GM23338 (cell line): ENCODE measurements at places on chromosomes 7 and 10. TPM values are rescaled to one million over a fixed set of nuclear protein-coding genes. Genes with fewer than 3 reads are reported as not detected.
A peak's percentile ranks its signal among the peaks of the same experiment; 100 is the strongest.

DNA sequence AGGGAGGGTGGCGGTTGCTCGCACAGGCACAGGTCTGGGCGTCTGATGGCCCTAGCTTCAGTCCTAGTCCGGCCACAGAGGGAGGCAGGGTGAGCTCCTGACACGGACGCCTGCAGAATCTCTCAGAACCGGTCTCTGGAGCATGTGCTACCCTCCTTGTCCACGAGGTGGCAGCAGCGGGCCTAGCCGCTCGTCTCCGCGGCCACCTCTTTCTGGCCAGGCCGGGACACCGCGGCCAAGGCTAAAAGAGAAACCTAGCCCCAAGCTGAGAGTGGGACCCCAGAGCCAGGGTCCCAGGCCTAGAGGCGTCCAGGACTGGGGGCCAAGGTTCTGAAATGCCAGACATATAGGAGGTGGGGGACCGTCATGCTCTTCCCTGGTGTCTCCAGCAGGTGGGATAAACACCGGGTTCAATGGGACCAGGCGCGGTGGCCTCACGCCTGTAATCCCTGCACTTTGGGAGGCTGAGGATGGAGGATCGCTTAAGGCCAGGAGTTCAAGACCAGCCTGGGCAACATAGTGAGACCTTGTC lies 3.2 kb upstream of the LAT2 start:
- H3K27me3 ChIP-seq, result no peaks in the 10 kb centered on the region
- peak; percentile 89 for DNase-seq
- no peak overlapping the region for H3K4me3 ChIP-seq
- H3K36me3 ChIP-seq, result no peaks in the 10 kb centered on the region

DNA sequence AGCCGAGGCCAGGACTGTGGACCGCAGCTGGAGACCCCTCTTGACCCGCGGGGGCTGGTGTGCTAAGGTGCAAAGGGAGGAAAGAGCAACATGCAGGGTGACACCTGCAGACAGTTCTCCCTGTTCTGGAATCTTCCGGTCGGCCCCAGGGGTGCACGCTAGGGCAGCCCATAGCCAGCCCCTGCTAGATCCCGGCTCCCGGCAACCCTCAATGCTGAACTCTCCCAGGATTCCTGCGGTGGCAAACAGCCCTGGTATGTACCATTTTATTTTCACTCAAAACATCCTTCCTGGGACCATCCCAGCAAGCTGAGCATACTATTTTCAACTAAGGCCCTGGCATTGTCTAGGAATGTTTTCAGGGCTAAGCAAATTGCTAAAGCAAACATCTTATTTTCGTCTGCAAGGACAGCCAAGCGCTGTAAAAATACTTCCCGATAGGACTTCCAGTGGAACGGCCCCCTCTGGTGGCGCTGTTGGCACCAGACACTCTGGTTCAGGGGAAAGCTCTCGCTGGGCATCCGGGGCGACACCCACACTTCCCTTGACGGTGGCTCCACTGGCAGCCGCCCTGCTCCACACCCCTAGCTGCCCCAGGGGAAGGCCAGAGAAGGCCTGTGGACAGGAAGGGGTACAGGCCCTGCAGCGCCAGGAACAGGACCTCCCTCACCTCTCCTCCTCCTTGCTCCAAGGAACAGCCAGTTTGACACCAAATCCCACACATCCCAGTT lies 99.4 kb downstream of the CTBP2 start:
- peak; percentile 87 for DNase-seq
- H3K36me3 ChIP-seq, result no peaks in the 10 kb centered on the region
- no peak overlapping the region for H3K4me3 ChIP-seq
- no peaks in the 10 kb centered on the region for H3K27me3 ChIP-seq
- peak overlapping the region; percentile 67; the same call in 1 of the 2 replicates for H3K27ac ChIP-seq

- no peak overlapping the region for H3K27ac ChIP-seq
- peak overlapping the region; percentile 87 for H3K4me3 ChIP-seq
- no peak for DNase-seq
- peaks cover 10% of the 10 kb centered on the region for H3K27me3 ChIP-seq
- no peaks in the 10 kb centered on the region for H3K36me3 ChIP-seq
These were observed 216.5 kb upstream of the MKLN1 start for GRCh38 chr7:131111081-131111576.

DNA sequence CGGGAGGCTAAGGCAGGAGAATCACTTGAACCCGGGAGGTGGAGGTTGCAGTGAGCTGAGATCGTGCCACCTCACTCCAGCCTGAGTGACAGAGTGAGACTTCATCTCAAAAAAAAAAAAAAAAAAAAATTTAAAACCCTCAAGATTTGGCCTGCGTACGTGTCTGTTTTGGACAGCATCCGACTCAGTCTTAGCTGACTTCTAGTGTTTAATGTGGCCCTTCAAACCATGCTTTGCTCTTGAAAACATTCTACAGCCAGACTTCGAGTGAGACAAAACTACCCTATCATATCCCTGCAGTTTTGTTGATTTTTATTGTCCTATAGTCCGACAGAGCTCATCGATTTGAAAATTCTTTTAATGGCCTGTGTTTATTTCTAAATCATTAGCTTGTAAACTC lies 227.1 kb upstream of the SH2B2 start:
- no peak overlapping the region for H3K4me3 ChIP-seq
- H3K36me3 ChIP-seq, result no peaks in the 10 kb centered on the region
- H3K27me3 ChIP-seq, result no peaks in the 10 kb centered on the region
- H3K4me1 ChIP-seq, result peaks cover 4% of the 10 kb centered on the region; the same call in 1 of the 2 replicates
- no peak overlapping the region for H3K27ac ChIP-seq

- H3K27me3 ChIP-seq, result no peaks in the 10 kb centered on the region
- H3K27ac ChIP-seq, result no peak overlapping the region
- no peaks in the 10 kb centered on the region for H3K4me1 ChIP-seq
- no peaks in the 10 kb centered on the region; the same call in 1 of the 2 replicates for H3K36me3 ChIP-seq
- H3K4me3 ChIP-seq, result no peak overlapping the region
These were observed 158.0 kb upstream of the NPVF start for GRCh38 chr7:25386311-25386744.

DNA sequence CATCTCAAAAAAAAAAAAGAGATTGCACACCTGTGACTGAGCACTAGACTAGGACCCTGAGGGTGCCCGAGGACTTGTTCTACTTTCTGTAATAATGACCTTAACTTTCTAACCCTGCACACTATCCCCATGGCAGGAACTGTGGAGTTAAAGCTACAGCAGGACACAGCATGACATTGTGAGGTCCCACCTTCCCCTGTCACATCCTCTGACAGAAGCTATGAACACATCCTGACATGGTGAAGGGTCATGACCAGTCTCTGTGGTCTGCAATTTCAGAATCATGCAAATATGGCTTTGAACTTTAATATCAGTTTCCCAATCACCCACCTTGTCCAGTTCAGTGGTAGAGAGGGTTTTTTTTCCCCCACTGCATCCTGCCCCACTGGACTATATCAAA lies 18.5 kb upstream of the SAR1A start:
- H3K4me1 ChIP-seq, result no peaks in the 10 kb centered on the region
- DNase-seq, result no peak
- H3K27ac ChIP-seq, result no peak overlapping the region

DNA sequence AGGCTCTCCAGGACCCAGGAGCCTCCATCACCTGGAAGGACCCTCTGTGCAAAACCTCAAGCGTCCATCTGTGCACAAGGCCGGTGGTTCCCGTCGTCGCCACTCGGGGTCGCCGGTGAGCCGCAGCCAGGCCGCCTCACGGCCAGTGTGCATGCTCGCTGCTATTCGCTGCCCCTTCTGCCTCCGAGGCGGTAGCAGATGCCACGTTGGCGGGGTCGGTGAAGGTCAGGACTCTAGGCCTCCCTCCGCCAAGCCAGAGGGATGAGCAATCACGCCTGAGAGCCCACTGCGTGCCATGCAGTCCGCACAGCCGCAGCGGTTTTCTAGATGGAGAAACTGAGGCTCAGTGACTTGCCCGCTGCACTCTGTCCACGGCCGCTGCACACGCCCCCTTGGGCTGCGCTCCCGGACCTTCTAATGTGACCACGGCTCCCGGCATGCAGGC lies 5.7 kb downstream of the UPK3B start:
- H3K27me3 ChIP-seq, result no peaks in the 10 kb centered on the region
- no peak overlapping the region for H3K4me3 ChIP-seq
- no peak overlapping the region for H3K27ac ChIP-seq
- H3K36me3 ChIP-seq, result no peaks in the 10 kb centered on the region
- H3K4me1 ChIP-seq, result no peaks in the 10 kb centered on the region
- peak; percentile 58 for DNase-seq

DNA sequence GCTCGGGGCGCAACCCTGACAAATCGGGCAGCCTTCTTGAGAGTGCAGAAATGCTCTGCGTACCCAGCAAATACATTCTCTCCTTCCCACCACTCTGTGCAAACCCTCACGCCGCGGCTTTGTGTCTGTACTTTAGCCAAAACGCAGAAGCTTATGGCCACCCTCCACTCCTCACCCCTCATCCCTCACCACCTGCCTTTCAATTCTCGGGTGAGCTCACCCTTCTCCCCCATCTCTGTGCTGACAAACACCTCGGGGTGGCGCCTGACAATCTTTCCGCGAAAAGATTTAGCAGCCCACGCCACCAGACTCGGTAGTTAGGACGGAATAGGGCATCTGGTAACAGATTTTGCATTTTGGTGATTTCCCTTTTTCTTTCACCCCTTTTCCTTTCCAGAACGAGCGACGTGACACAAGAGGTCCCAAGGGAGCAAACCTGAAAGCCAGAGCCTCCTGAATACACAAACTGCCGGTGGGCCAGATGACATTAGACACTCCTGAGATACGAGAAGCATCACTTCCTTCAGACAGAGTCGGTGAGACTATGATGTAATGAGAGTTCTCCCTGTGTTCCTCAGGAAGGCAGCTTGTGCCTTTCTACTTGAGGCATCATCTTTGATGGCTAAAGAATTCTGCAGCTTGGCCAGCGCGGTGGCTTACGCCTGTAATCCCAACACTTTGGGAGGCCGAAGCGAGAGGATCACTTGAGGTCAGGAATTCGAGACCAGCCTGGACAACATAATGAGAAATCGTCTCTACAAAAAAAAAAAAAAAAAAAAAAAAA lies 671 bp upstream of the ATAD1 start:
- H3K27me3 ChIP-seq, result no peaks in the 10 kb centered on the region
- no peaks in the 10 kb centered on the region for H3K36me3 ChIP-seq
- H3K4me3 ChIP-seq, result peak overlapping the region; percentile 86
- peaks cover 11% of the 10 kb centered on the region; the same call in 1 of the 2 replicates for H3K4me1 ChIP-seq

- no peaks in the 10 kb centered on the region for H3K4me1 ChIP-seq
- no peak for DNase-seq
- H3K27ac ChIP-seq, result no peak overlapping the region
- H3K36me3 ChIP-seq, result no peaks in the 10 kb centered on the region
- no peak overlapping the region for H3K4me3 ChIP-seq
These were observed 18.2 kb upstream of the TARP start for GRCh38 chr7:38291650-38292049.

- no peaks in the 10 kb centered on the region for H3K36me3 ChIP-seq
- no peak overlapping the region for H3K4me3 ChIP-seq
- no peak for DNase-seq
These were observed 165.5 kb downstream of the CPED1 start for GRCh38 chr7:121153995-121154394.

DNA sequence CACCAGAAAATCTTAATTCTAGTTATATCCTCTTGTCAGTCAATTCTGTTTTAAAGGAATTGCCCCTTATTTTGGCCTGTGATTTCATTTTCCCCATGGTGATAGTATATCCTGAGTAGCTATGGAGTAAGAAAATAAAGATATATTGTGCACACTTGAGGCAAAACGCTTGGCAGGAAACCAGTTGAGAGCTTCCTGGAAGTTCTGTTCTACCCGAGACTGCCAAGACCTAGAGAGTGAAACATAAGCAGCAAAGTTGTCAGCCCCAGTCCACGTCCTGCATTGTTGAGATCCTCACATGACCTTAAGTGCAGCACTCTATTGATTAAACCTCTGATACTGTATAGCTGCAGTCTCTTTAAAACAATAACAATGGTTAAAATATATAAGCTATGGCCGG lies 235.2 kb downstream of the CDC14C start:
- DNase-seq, result no peak
- H3K27me3 ChIP-seq, result no peaks in the 10 kb centered on the region
- H3K27ac ChIP-seq, result no peak overlapping the region
- H3K36me3 ChIP-seq, result no peaks in the 10 kb centered on the region
- no peaks in the 10 kb centered on the region for H3K4me1 ChIP-seq

DNA sequence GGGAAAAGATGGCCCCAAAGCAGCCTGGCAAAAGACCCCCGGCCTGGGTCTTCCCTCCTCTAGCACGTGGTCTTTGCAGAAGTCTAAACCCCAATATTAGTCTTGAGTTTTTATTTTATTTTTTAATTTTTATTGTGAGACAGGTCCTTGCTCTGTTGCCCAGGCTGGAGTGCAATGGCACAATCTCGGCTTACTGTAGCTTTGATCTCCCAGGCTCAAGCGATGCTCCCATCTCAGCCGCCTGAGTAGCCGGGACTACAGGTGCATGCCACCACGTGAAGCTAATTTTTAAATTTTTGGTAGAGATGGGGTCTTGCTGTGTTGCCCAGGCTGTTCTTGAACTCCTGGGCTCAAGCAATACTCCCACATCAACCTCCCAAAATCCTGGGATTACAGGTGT lies 40.3 kb upstream of the MXI1 start:
- no peak overlapping the region for H3K27ac ChIP-seq
- peaks cover 34% of the 10 kb centered on the region for H3K4me1 ChIP-seq
- no peaks in the 10 kb centered on the region for H3K36me3 ChIP-seq
- no peak overlapping the region for H3K4me3 ChIP-seq
- DNase-seq, result no peak
- H3K27me3 ChIP-seq, result peaks cover 96% of the 10 kb centered on the region

The SLK gene
- 21.5 and 25.8 TPM in 2 replicates for total RNA-seq

The PKD2L1 gene
- total RNA-seq, result not detected in 2 replicates

The CALY gene
- 0.31 and 1.0 TPM in 2 replicates for total RNA-seq

The PRLHR gene
- total RNA-seq, result 0.24 TPM in 1 of 2 replicates, not detected in the other

The CUL2 gene
- 32.9 and 38.3 TPM in 2 replicates for total RNA-seq

The ADK gene
- total RNA-seq, result 39.9 and 50.3 TPM in 2 replicates

The BZW2 gene
- 95.3 and 108 TPM in 2 replicates for total RNA-seq

The RFC2 gene
- 62.4 and 75.2 TPM in 2 replicates for total RNA-seq
